DMS 273 treated with DMSO at 0.1 percent for 48 hours (cell line): ENCODE measurements at places on chromosomes 11 and 22.

DNA sequence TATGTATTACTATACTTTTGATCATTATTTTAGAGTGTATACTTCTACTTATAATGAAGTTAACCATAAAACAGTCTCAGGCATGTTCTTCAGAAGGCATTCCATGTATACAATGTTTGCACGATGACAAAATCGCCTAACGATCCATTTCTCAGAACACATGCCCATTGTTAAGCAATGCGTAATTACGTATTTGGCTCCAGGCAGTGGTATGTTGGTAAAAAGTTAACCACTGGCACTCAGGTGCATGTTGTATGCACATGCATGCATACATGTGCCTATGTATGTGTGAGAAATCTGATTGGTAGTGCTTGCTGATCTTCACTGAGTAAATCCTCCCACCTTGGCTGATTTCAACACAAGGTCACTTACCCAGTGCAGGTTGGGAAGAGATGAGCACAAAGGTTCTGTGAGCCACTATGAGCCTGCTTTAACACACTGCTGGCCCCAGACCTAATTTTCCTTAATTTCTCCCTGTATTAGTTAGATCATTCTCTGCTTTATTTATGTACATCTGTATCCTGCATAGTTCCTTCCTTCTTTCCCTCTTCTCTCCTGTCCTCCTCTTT, 164.6 kb downstream of the ARHGAP42 start:
- DNase-seq: no peak

DNA sequence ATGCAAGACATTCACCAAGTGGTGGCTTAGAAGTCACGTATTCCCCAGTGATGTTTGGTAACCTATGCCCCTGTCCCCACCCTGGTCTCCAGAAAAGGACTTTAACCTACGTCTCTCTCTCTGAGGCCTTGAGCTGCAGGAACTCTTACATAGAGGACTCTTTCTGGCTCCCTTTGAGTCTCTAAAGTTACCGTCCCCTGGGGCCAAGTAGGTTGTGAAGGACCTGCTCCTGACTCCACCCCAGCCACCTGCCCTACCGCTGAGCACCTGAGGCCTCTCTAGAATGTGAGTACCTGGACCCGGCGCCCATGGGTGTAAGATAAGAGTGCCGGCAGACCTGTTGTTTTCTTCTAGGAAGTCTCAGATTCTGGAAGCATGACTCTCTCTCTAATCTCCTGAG, 95.4 kb downstream of the TIMP3 start:
- no peak for DNase-seq

- DNase-seq: no peak
Observed at GRCh38 chr22:22933807-22934542, 46.4 kb downstream of the IGLL5 start.

DNA sequence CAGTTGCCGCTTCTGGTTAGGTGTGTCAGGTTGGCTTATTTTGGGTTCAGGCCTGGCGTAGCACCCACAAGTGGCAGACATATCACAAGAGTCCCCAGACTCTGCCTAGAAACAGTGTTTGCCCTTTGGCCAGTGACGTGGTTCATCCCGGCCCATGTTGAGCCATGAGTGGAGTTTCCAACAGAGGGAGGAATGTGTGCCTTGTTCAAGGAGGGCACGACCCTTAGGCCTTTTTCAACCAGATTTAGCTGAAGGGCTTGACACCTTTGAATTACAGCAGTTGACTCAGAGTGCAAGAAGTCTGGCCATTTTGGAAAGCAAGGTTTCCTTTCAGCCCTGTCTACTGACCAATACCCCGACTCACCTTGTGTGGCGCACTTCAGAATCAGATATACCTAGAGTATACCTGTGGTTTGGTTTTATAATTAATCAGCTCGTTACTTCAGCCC, 15.1 kb upstream of the AIFM3 start:
- DNase-seq: no peak

- peak; percentile 2 for DNase-seq
Observed at GRCh38 chr11:88016392-88017170, 158.7 kb downstream of the RAB38 start.

DNA sequence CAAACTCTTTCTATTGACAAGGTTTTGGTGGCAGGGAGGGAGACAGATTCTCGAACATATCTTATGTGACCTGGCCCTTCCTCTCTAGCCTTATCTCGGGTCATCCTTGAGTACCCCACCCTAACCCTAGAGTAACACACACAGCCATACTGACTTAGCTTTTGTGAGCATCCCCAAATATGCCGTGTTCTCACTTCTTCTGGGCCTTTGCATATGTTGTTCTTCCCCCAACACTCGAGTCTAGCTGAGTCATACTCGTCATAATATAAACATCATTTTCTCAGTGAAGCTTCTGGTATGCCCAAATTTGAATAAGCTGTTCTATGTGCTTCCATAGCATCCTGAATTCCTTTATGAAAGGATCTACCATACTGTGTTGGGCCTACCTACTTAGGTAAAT, 8.0 kb downstream of the TTC17 start:
- no peak for DNase-seq

GRCh38 chr11:43852057-43852636, 28.5 kb upstream of the ALKBH3 start:
- peak; percentile 3 for DNase-seq

GRCh38 chr22:32998373-32998772, 59.8 kb downstream of the SYN3 start:
- no peak for DNase-seq

DNA sequence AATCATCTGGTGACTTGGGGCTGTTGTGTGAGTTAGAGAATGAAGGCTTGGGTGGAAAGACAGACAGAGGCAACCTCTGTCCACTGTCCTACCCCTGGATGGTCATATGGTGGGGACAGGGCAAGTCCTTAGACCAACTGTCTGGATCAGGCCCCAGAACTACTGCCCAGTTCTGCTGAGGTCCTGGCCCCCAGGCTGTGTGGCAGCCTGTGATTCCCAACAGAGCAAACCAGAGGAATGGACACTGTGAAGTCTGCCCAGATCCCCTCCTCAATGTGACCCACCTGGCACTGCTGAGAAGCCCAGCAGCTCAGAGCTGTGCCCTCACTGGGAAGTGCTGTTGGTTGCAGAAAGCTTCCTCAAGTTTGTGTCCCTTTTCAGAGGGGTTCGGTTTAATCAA, 69.0 kb downstream of the GGTLC2 start:
- no peak for DNase-seq

GRCh38 chr11:75499423-75500190, 26.1 kb downstream of the GDPD5 start:
- no peak for DNase-seq

DNA sequence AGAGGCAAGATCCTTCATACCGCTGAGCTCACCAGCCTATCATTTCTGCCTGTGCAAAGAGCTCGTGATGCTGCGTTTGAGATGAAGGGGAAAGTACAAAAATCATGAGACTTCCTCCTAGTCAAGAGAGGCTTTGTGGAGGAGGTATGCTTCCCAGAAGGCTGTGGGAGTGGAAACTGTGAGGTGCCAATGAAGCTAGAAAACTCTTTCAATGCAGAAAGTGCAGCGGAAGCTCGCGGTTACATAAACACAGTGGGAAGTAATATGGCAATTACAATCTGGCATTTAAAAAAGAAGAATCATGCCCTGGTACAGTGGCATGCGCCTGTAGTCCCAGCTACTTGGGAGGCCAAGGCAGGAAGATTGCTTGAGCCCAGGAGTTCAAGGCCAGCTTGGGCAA, 134.8 kb downstream of the EHF start:
- DNase-seq: no peak

DNA sequence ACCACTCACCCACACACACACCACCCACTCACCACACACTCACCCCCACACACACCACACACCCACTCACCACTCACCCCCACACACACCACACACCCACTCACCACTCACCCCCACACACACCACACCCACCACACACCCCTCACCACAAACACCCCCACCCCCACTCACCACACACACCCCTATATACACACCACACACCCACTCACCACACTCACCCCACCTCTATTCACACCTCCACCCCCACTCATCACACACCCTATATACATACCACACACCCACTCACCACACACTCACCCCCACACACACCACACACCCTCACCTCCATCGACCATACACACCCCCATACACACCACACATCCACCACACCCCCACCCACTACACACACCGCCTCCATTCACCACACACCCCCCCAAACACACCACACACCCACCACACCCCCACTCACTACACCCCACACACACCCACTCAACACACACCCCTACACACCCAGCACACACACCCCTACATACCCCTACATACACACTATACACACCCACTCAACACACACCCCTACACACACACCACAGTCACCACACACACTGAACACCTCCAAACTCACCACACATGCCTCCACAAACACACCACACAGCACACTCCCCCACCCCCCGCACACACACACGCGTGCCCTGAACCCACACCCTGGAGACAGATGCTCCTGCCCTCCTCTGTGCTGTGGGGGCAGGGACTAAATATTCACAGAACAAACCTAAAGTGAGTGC, 19.0 kb upstream of the TTLL12 start:
- no peak for DNase-seq

- DNase-seq: no peak
Observed at GRCh38 chr22:38467438-38467903, 425 bp upstream of the KDELR3 start.

DNA sequence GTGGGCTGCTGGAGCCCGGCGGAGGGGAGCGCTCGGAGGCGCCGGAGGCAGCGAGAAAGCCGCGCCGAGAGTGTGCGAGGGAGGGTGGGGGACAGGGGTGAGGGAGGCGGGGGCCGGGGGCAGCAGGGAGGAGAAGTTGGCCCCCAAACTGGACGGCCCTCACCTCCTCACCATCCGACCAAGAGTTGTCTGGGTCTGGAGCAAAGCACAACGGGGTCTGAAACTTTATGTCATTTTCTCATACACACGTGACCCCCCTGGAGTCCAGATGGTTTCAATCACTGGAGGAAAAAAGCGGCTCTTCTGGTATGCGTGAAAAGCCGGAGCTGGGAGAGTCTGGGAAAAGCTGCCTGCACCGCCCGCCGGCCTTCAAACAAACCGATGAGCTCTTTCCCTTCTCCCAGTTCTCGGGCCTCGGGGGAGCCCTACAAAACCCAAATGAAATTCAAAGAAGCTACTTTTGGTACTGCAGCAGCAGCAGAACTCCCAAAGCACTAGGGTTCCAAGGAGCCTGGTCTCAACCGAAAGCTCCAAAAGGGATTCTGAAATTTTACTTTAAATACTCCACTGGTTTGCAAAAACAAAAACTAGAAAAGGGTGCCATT, 39.7 kb upstream of the AKIP1 start:
- DNase-seq: peak; percentile 66

DNA sequence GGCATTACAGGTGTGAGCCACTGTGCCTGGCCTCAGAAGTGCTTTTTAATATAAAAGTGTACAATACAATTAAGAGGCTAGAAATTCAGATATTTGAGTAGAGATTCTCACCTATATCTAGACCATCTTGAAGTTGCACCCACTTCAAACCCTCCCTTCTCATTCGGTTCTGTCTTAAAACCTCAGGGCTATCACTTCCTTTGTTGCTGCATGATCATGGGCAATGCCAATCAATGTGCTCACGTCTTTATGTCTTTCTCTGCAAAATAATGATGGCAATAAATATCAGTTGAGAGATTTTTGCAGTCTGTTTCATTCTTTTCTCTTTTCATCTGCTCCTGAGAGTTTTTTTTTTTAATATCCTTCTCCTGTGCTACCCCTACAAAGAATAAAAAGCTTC, 9.3 kb upstream of the NUP160 start:
- DNase-seq: no peak

DNA sequence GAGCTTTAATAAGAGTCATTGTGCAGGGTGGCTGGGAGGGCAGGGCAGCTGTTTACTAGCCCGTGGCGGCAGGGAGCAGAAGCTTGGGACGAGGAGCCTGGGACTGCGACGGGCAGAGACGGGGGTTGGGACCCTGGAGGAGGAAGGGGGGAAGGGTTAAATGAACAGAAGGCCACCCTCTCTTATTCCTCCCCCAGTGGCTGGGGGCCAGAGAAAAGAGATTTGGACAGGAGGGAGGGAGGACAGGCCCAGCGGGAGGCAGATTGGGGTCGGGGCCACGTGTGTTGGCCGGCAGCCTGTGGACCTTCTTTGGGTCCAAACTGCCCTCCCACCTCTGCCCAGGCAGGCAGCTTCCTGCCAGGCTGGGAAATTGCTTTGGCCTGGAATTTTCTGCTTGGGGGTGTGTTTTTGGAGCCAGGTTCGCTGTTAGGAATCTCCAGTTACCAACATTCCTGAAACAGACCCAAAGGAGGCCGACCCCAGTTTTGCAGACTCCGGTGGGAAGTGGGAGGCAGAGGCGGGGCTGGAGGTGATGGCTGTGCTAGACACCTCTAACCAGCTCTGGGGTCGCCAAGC, 50.2 kb downstream of the APOL3 start:
- DNase-seq: no peak

GRCh38 chr11:28911829-28912228, 803.6 kb downstream of the METTL15 start:
- DNase-seq: no peak

- no peak for DNase-seq
Observed at GRCh38 chr11:95833378-95833777, 43.1 kb downstream of the CEP57 start.

GRCh38 chr11:15113381-15113780, 1.3 kb upstream of the INSC start:
- DNase-seq: no peak

DNA sequence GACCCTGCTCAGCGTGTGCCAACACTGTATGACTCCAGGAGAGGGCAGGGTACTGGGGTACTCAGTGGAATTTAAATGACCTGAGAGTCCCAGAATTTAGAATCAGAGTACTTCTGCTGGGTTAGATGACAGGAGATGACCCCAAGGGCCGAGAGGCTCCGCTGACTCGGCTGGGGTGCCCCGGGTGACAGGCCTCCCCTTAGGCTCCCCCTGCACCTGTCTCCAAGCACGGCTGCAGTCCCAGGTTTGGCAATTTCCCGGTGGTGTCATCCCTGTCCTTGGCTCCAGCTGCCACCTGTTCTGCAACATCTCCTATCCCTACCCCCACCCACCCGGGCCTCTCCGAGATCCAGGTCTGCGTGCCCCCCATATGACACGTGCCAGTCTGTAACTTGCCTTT, 1.3 kb downstream of the ACTN3 start:
- no peak for DNase-seq

DNA sequence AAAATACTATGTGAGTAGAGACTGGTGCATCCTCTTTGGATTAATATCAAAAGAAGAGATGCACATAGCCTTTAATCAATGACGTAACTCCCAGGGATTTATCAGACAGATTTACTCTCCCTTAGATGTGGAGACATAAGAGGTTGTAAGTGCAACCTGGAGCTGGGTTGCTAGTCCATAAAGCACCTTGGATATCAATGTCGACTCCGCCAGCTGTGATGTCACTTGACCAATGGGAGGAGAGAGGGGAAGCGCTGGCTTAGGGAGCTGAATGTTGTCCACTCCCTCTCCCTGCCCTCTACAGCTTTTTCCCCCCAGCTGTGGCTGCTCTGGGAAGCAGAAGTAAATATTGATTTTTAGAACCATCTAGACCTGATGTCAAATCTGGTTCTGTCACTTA, 28.9 kb upstream of the TMEM86A start:
- DNase-seq: no peak

- DNase-seq: no peak
Observed at GRCh38 chr11:72988821-72989220, 153.3 kb downstream of the FCHSD2 start.
